Fibroblast of villous mesenchyme (primary cell): ENCODE measurements at places on chromosomes 5 and 9.

GRCh38 chr5:92909602-92909962 lies 671.4 kb downstream of the NR2F1-AS1 start:
- no peak for DNase-seq

DNA sequence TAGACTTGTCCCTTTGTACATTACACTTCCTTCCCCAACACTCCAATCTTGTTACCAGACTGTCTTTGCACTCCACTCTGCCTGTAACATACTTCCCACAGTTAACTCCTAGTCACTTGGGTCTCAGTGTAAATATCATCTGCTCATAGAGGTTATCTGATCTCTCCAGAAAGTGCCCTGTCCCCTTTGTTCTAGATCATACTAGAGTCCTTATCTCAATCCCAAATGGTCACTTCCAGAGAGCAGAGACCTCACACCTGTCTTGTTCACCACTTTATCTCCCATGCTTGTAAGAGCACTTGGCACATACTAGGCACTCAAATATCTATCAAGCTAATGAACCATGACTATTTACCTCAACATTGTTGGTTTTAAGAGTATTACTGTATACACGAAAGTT lies 30.4 kb downstream of the SETX start:
- no peak for DNase-seq

DNA sequence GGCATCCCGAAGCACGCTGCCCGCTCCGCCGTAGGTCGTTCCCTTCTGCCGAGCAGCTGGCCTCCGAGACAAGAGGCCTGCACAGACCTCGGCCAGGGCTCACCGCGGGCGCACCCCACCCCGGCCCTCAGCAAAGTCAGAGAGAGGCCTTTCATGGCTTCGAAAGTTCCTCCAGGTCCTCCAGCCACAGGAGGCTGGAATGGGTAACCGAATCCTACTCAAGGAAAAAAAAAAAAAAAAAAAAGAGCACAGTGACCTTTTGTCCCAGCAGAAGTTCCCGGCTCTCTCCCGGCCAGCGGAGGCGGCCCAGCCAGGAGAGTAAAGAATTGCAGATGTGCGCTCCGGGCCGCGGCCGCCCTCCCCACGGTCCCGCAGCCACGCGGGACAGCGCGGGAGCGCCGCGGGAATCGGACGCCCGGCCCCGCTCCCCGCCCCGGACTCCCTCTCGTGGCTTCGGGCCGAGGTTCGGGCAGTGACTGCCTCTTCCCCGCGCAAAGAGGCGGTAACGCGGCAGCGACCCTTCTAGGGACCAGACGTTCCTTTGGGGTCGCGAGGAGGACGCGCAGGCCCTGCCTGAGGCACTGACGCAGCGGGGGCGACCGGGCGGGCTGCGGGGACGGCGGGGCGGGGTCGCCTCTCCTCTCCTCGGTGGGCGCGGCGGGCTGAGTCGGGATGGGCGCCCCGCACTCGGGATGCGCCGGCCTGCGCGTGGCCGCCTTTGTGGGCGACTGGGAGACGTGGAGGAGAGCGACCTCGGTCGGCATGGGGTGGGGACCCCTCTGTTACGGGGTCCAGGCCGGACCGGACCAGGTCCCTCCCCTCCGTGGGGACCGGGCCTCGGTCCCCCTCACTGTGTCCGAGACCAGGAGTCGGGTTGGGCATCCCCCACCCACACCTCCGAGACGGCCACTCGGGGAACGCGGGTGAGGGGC lies 754 bp downstream of the GFPT2 start:
- DNase-seq, result peak; percentile 55

GRCh38 chr9:87554171-87554910 lies 56.7 kb downstream of the DAPK1 start:
- DNase-seq, result no peak

- no peak for DNase-seq
Observed at GRCh38 chr9:97319395-97319794, 11.9 kb downstream of the CCDC180 start.

DNA sequence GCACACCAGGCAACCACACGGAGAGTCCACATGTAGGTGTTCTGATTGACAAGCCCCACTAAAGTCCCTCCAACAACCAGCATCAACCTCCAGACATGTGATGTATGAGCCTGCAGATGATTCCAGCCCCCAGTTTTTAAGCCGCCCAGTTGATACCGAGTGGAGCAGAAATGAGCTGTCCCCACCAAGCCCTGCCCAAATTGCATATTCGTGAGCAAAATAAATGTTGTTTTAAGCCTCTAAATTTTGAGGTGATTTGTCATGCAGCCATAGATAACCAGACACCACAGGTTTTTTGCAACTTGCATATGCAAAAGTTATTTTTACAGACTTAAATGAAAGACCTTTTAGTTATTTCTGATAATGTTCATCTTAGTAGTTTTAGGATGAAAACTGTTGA lies 187.7 kb downstream of the PIK3R1 start:
- no peak for DNase-seq

GRCh38 chr9:93390953-93391515 lies 60.5 kb upstream of the FAM120A start:
- DNase-seq, result no peak

DNA sequence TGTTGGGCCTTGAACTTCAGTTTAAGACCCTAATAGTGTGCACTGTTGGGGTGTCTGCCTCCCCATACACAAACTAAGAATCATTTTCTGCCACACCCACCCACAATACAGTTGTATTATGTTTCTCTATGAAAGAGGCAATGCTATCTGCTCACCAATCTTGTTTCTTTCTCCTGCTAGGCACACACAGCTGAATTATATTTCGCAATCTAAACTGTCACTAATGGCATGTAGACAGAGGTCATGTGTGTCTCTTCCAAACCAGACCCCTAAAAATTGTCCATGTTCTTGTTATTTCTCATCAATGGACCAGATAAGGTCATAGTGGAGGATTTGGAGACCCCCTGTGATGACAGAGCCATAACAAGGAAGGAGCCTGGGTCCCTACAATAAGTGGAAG lies 57.3 kb downstream of the RIGI start:
- DNase-seq, result peak; percentile 8

DNA sequence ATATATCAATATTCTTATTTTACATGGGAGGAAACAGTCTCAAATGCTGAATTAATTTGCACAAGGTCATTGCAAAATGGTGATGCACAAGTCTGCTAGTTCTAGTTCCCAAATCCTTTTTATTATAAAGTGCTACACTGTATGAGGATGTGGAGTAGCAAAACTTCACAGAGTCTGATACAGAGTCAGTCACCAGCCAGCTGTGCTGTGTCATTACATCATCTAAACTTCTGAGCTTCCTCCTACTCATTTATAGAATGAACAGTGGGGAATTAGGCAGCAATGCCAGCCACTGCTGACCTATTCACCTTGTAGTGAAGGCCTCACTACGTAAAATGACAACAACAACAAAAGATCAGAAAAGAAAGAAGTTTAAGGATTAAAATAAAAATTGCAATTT lies 357.8 kb downstream of the TMEM167A start:
- peak; percentile 4 for DNase-seq

GRCh38 chr9:26142631-26143030 lies 464.4 kb upstream of the TUSC1 start:
- no peak for DNase-seq

GRCh38 chr9:132969783-132970182 lies 8.7 kb upstream of the GFI1B start:
- no peak for DNase-seq

DNA sequence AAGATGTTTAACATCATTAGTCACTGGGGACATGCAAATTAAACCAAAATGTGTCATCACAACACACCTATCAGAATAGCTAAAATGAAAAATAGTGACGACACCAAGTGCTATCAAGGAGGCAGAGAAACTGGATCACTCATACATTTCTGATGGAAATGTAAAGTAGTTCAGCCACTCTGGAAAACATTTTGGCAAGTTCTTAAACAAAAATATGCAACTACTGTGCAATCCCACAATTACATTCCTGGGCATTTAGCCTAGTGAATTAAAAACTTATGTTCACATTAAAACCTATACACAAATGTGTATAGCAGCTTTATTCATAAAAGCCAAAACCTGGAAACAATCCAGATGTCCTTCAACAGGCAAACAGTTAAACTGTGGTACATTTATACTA lies 53.1 kb downstream of the SVEP1 start:
- peak; percentile 87 for DNase-seq

DNA sequence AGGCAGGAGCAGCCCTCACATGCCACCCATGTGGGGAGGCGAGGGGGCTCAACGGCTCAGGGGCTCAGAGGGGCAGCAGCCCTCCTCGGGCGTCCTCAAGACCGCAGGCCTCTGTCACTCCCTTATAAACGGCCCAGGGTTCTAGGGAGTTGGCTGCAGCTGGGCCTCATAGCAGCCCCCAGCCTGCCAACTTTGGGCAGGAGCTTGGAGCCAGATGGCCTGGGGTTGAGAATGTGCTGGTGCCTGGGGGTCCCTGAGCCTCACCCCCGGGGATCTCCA lies 51.0 kb upstream of the RNU6ATAC start:
- DNase-seq, result no peak

DNA sequence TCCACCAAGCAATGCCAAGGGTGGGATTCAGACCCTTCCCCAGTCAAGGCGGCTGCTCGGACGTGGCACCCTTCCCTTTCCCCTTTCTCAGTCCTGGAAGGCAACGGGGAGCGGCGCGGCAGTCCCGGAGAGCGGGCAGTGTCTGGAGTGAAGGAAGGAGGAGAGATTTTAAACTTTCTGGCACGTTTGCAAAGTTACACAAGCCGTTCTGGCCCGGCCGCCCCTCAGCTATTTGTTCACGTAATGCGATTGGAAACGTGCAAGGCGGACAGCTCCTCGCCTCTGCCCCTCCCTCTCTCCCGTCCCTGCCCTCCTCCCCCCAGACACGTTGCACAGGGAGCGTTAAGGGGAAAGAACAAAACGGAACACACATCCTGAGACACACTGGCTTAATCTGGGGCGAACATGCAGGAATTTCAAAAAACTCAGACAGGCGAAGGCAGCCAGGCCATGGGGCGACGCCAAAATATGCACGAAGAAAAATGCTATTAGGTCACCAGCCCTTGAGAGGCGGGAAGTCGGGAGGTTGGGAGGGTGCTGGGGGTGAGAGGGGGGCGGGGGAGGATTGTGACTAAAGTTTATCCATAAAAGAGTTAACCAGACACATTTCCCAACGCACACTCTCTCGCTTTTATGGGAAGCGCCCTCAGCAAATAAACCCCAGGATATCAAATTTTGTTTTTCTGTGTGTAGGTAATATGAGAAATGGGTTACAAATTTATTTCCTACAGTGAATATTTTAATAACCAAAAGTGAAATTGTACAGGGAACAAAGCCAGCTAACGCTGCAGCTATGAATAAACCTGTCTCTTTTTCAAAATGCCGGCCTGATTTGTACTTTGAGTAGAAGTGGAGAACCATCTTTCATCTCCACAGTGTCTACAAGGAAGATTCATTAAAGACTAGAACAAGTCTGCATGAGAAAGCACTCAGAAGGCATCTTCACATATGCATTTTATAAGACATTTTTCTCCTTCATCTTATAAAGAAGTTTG lies at the start of gene LOX:
Gene LOX, minus strand, starts transcription at position 144 of the 995 bp plus-strand sequence. CDS start 274 bp downstream, outside the sequence.
- DNase-seq, result peak; percentile 97

DNA sequence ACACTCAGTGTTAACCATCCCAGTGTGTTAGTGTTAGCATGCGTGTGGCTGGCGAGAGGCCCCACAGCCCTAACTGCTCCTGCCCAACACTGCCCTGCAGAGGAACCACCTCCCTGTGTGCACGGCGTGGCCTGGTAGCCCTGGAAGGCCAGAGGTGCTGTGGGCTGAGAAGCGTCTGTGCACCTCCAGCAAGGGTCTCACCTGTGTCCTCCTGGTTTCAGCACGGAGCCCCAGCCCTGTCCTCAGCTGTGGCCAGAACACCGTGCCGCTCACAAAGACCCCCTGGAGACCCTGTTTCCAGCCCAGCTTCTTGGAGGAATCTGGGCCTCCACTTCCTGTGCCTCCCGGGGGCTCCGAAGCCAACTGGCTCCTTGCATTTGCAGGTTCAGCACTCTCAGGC lies 56.1 kb upstream of the NRARP start:
- no peak for DNase-seq

DNA sequence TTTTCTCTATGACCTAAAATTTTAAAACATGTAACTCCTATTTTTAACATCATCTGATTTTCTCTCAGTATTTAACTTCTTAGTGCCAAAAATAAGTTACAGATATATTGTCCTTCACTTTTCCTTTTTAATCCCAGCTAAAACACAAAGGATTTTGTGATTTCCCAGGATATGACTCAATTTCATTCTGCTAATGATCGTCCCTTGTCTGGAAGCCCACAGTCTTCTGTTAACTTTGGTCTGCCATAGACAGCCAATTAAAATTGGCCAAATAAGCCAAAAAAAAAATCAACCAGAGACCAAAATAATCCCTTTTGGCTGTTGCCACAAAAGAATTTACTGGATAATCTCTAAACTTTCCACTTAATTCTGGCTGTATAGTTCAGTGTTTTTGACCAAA lies 124.5 kb upstream of the FST start:
- DNase-seq, result no peak

- peak; percentile 5 for DNase-seq
Observed at GRCh38 chr9:14081745-14082144, 232.2 kb downstream of the NFIB start.

DNA sequence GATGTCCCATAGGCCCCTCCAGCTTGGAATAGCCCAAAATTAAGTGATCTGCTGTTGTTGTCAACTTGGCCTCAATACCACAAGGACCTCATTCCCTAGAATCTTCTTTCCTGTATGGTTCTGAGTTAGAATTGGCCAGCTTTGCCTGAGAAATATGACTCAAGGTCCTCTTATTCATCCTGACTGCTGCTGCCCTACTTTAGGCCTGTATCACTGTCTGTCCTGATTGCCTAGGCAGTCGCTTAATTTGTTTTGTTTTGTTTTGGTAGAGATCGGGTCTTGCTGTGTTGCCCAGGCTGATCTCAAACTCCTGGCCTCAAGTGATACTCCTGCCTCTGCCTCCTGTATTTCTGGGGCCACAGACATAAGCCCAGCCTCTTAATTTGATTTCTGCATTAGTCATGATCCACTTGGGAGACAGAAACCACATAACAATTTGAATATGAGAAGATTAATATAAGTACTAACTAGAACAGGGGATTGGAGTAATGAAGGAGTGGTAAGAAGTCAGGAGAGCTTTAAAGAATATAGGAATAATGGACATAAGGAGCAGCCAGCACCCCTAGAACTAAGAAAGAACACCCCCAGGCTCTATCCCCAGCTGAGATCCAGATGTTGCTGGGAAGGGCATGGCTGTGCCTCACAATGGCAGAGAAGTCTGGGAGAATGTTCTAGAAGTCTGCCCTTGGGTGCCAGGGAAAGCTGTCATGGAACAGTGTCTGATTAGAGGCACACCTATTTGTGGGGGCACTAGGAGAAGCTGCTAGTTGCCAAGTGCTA lies 4.6 kb downstream of the TEX53 start:
- DNase-seq, result no peak

GRCh38 chr9:118000581-118000980 lies 296.4 kb downstream of the TLR4 start:
- DNase-seq, result no peak

GRCh38 chr5:44486591-44486990 lies 97.4 kb upstream of the FGF10 start:
- no peak for DNase-seq

- peak; percentile 52 for DNase-seq
Observed at GRCh38 chr5:42995360-42995751, 44.8 kb downstream of the ANXA2R start.

DNA sequence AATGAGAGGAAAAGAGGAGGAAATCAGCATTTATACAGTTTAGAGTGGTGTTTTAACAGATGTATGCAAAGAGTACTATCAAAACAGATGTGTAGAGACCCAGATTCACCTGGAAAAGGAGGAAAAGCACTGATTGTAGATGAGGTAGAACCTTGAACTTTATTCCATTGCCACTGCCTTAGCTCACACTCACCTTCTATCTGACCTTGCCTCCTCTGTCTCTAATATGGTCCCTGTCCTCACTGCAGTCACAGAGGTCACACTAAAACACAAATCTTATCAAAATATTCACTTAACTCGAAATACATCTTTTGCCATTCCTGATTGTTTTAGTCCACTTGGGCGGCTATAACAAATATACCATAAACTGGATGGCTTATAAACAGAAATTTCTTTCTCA lies 7.0 kb downstream of the GIN1 start:
- no peak for DNase-seq
